ENCODE measurements at places on chromosomes 12 and 14.

DNA sequence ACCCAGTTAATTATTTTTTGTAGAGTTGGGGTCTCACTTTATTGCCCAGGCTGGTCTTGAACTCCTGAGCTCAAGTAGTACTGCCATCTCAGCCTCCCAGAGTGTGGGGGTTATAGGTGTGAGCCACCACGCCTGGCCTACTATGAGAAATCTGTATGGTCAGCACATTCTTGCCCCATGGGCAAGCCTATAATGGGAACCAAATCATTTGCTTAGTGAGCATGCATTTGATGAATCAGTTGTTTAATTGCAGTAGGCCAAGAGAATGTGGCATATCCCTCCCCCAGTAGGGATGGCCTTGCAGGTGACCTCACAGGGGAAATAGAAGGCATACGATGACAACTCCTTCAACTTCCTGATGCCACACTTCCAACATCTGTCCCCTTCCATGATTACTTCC, 122.7 kb downstream of the DIP2B start:
- DNase-seq, result no peak

GRCh38 chr12:3117144-3117581, 40.0 kb downstream of the TSPAN9 start:
- no peak for DNase-seq

DNA sequence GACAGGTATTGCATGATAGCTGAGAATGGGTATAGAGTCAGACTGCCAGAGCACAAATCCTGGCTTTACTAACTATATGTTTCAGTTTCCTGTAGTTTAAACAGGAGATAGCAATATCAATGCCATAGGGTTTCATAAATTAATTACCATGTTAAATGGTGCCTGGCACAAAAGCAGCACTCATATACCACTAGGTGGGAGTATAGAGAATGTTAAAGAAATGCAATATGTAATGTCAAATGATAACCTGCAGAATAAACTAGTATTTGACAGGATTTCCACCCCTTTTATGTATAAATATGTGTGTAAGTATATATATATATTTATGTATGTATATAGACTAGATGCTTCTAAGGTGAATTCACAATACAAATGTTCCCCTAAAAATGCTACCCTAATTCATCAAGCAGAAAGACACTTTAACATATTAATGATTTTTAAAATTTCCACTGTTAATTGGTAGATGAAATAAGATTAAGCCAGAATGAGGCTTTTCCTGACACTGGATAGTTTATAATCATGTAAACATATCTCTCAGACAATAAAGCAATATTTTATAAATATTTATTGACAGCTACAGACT, 8.6 kb downstream of the WDR89 start:
- DNase-seq, result no peak

GRCh38 chr14:49863487-49864281, 11.1 kb upstream of the NEMF start:
- DNase-seq, result peak; percentile 38

- peak; percentile 25 for DNase-seq
Observed at GRCh38 chr12:98456576-98457573, 58.5 kb upstream of the TMPO start.

GRCh38 chr12:114834621-114835020, 150.6 kb upstream of the TBX3 start:
- no peak for DNase-seq

DNA sequence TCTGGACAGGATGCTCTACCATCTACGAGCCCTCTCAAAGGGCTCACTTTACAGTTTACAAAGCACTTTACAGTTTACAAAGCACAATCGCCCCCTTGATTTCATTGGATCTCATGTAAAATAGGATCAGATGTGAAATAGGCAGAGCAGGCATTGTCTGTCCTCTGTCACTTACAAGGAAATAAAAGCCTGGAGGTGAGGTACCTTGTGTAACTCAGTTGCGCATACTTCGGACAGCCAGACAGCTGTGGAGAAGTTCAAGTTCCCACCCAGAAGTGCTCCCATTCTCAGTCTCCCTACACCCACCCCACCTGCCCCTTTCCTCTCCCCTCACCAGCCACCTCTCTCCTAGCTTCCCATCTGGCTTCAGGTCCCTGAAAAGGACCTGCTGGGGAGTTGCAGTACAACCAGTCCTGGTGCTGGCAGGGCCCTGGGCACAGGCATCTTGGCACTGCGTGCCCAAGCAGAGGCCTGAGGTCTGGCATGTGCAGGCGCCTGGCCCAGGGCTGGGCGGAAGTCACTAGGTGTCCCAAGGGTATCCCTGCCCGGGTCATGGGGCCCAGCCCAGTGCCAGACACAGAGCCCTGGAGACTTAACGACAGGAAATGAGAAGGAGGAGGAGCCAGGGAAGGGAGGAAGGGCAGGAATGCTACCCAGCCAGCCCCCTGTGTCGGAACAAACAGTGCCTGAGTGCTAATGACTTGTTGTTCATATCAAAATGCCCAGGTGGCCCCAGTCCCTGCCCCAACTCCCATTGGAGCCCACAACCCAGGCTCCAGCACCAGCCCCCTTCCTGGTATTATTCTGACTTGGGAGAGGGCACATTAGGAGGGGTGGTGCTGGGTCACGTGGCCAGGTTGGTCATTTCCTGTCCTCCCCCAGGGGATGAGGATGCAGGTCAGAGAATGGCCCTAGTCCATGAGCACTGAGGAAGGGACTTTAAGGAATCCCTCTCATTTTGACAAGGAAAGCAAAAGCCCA, 5.4 kb downstream of the RAPGEF3 start:
- no peak for DNase-seq

GRCh38 chr12:79776111-79776510, 85.3 kb upstream of the PAWR start:
- no peak for DNase-seq

DNA sequence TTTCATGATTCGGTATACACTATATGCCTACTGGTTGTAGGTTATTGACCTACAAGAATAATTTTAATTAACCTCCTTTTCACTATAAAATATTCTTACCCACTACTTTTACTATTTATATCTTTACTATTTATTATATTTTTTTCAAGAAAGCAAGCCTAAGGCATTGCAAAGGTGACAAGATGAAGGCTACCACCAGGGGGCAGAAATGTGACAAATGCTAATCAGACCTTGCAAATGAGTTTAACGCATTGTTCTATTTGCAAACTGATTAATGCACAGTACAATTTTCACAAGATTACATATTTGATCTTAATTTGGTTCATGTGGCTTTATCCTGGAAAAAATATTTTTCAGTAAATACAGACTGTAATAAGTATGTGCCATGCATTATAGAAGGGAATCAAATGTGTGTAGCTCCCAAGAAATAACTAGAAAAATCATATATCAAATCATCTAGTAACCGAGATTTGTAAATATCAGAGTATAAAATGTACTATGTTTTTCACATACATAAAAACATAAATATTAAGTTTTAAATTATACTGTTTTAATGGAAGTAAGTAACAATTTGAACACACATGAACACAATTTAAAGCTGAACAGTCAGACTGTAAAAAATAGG, 107.0 kb downstream of the ADAMTS20 start:
- peak; percentile 66 for DNase-seq

- no peak for DNase-seq
Observed at GRCh38 chr12:57454213-57454565, 918 bp upstream of the INHBE start.

DNA sequence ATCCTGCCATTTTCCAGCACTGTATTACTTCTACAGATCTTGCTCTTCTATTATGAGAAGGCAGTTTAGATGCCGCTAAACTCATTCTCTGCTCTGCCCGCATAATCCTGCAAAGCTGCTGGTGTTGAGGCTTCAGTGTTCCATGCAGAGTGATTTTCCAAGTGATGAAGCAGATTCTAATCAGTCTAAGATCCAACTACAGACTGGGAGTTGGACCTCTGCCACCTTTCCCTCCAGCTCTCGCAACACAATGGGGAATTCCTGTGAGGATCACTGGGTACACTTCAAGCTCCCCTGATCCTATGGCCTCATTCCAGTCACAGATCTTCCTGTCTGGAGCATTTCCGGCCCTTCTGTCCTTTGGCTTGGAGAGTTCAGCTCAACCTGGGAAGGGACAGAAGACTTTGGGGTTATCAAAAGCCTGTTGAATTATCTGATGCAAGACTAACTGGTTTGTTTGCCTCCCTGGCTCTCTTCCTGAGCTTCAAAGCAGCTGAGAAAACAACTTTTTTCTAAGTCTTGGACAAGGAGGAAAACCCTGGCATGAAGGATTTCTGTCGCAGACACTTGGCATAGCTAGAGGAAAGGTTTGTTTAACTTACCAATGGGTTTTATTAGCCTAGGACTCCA, 333.9 kb downstream of the ZFP36L1 start:
- DNase-seq, result no peak

DNA sequence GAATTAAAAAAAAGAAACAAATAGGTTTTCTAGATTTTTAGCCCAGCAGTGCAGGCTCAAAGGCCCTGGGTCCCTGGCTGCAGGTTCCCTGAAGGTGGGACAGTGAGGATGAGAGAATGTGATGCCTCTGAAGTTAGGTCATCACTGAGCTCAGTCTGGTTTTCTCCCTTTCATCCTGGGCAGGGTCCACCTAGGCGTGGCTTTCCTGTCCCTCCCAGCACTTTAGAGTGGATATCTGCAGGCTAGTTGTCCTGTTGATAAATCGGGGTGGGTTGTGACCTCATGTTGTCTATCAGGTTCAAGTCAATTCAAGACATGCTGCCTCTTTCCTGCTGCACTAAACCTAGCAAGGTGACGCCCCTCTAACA, 60.9 kb downstream of the MAP1LC3B2 start:
- no peak for DNase-seq

- peak; percentile 42 for DNase-seq
Observed at GRCh38 chr14:22887990-22888378, 5.0 kb downstream of the REM2 start.

- no peak for DNase-seq
Observed at GRCh38 chr12:26658991-26659390, 174.0 kb downstream of the ITPR2 start.

Data from activated naive CD4-positive, alpha-beta T cell treated with anti-CD3 and anti-CD28 coated beads, Interleukin-2, amount 10 ng/mL, durations not matched to agents 7 days and 5 days (primary cell).